B cell (primary cell): ENCODE measurements at places on chromosomes 1 and 21. TPM values are rescaled to one million over a fixed set of nuclear protein-coding genes. Genes with fewer than 3 reads are reported as not detected.

DNA sequence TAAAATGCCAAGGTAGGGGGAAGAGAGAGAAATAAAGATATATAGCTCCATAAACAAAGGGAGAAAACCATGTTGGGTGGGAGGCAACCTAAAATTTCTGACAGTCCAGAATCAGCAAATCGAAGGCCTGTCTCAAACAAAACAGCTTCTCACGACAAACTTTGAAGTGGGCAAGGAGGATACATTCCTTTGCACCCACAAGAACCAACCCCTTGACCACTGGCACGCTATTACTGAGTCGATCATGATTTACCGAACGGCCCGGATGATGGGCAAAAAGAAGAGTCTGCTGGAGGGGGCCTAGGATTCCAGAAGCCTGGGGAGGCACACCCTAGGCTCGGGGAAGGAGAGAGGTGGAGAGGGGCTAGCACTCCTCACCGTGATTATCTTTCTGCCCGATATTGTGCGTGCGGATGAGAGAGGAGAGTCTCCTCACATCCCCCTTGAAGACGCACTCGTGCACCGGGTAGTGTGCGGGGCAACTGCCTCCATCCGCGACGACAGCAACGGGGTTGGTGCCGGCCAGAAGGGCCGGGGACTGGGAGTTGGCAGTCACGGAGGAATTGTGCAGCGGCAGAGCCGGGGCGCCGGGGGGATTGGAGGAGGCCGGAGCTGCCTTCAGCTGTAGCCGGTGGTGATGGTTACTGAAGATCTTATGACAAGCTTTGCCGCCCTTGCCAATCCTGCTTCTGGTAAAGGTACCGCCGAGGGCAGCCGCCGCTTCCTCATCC is 756 bp downstream of the ANKRD13C start:
- H3K27ac ChIP-seq, result peak overlapping the region; percentile 91
- H3K4me3 ChIP-seq, result peak overlapping the region; percentile 92
- H3K4me1 ChIP-seq, result peaks cover 20% of the 10 kb centered on the region
- H3K27me3 ChIP-seq, result no peaks in the 10 kb centered on the region

RGS7 gene
- polyA plus RNA-seq, result 0.92 and 1.8 TPM in 2 replicates

LINGO4 gene
- polyA plus RNA-seq, result not detected in 2 replicates

DNA sequence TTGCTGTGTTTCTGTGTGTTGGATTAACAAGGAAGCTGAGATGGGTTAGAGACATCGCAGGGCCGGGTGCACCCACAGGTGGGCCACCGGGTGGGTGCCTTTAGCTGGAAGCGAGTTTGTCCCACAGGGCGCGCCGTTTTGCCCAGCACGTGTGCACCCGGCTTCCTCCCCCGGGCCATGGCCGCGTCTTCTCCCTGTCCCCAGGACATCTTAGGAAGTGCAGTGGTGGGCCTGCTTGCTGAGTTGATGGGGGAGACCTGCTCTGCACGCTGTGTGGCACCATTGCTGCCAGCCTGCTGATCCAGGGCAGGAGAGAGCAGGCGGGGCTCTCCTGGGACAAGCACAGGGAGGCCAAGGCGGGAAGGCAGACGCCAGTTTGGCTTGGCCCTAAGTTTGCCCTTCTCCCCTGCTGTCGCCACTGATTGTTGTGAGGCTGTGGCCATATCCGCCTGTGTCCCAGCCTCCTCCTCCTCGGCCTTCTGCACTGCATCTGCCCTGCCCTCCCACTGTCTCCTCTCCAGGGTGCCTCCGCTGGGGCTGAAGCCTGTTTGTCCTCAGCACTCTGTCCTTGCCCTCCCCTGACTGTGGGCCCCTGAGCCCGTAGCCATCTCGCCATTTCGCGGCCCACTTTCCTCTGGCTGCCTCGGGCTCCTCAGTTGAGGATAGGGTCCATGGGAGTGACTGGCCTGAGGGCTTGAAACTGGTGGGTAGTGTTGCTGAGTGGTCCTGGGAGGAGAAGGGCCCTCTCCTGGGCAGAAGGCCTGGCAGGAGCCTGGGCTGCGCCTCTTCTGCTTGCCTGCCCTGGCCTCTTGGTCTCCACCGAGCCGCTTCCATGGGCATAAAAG is 47.6 kb downstream of the PKNOX1 start:
- no peak for DNase-seq
- H3K4me1 ChIP-seq, result no peaks in the 10 kb centered on the region
- no peaks in the 10 kb centered on the region for H3K27me3 ChIP-seq
- no peak overlapping the region for H3K27ac ChIP-seq
- peaks cover 42% of the 10 kb centered on the region for H3K36me3 ChIP-seq

GRCh38 chr1:869499-870244 is 54.1 kb upstream of the SAMD11 start:
- DNase-seq, result peak; percentile 88
- H3K36me3 ChIP-seq, result no peaks in the 10 kb centered on the region
- peaks cover 29% of the 10 kb centered on the region for H3K4me1 ChIP-seq
- H3K4me3 ChIP-seq, result peak overlapping the region; percentile 52
- no peak overlapping the region for H3K27ac ChIP-seq

PRAMEF11 gene
- not detected in 2 replicates for polyA plus RNA-seq

ZBTB8B gene
- polyA plus RNA-seq, result not detected in 2 replicates

- DNase-seq, result no peak
- H3K27me3 ChIP-seq, result no peaks in the 10 kb centered on the region
- no peak overlapping the region for H3K4me3 ChIP-seq
- no peaks in the 10 kb centered on the region for H3K36me3 ChIP-seq
- no peak overlapping the region for H3K27ac ChIP-seq
- peaks cover 11% of the 10 kb centered on the region for H3K4me1 ChIP-seq
These were observed 3.6 kb upstream of the GPR61 start for GRCh38 chr1:109535971-109536491.

GRCh38 chr1:11984121-11984520 is 3.9 kb downstream of the MFN2 start:
- DNase-seq, result no peak
- no peak overlapping the region for H3K4me3 ChIP-seq
- H3K27ac ChIP-seq, result no peak overlapping the region
- H3K4me1 ChIP-seq, result peaks cover 12% of the 10 kb centered on the region

GRCh38 chr1:84573967-84574842 is at the start of gene CTBS:
Gene CTBS, minus strand, starts transcription at chr1:84574440. Its CDS starts 25 bp downstream, at chr1:84574415.
- peak within 1 kb of the TSS; percentile 92 for H3K4me3 ChIP-seq
- H3K27me3 ChIP-seq, result no peaks in the 10 kb centered on the region
- peak within 1 kb of the TSS; percentile 96 for H3K27ac ChIP-seq
- peak; percentile 93 for DNase-seq
- peaks cover 10% of the 10 kb centered on the region for H3K36me3 ChIP-seq
- H3K4me1 ChIP-seq, result peaks cover 26% of the 10 kb centered on the region

- H3K27ac ChIP-seq, result peak overlapping the region; percentile 32
- peaks cover 10% of the 10 kb centered on the region for H3K4me1 ChIP-seq
- no peaks in the 10 kb centered on the region for H3K36me3 ChIP-seq
- no peaks in the 10 kb centered on the region for H3K27me3 ChIP-seq
- peak; percentile 35 for DNase-seq
These were observed 49.3 kb upstream of the RABGAP1L start for GRCh38 chr1:174110053-174110452.

- no peak overlapping the region for H3K4me3 ChIP-seq
- H3K36me3 ChIP-seq, result no peaks in the 10 kb centered on the region
- no peaks in the 10 kb centered on the region for H3K4me1 ChIP-seq
- no peak overlapping the region for H3K27ac ChIP-seq
- DNase-seq, result no peak
- no peaks in the 10 kb centered on the region for H3K27me3 ChIP-seq
These were observed 407.9 kb upstream of the PKN2 start for GRCh38 chr1:88276163-88276562.

- H3K27ac ChIP-seq, result no peak overlapping the region
- DNase-seq, result no peak
- H3K4me3 ChIP-seq, result no peak overlapping the region
- no peaks in the 10 kb centered on the region for H3K4me1 ChIP-seq
These were observed 34.5 kb upstream of the TDRD10 start for GRCh38 chr1:154467434-154468102.

DNA sequence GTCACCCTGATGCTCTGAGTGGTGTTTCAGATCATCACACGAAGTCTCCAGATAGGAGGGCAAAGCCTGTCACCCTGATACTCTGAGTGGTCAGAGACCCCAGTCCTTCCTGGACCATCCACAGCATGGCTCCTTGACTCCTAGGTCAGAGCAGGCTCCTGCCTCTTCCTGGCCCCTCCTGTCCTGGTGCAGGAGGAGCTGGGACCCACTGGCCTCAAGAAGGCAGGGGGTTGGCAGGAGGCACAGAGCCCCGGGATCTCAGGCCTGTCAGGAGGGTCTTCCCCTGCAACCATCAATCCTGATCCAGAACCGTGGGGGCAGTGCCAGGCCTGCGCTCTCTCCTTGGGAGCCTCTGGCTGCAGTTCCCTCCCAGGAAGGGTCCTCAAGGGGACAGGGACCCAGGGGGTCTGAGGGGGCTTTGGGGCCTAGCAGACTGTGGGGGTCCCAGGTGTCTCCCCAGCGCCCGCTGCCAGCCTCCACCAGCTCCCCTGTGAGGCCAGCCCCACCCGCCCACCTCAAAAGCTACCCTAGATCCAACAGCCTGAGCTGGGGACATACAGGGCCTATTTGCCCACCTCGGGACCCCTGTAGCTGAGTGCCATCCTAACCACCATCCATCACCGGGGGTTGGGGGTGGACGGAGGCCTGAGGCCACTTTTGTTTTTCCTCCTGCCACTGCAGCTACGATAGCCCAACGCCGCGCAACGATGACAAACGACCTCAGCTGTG is 27.5 kb downstream of the COL6A1 start:
- no peaks in the 10 kb centered on the region for H3K36me3 ChIP-seq
- H3K4me3 ChIP-seq, result no peak overlapping the region
- no peaks in the 10 kb centered on the region for H3K4me1 ChIP-seq
- DNase-seq, result no peak

GRCh38 chr21:37829447-37829846 is 86.8 kb downstream of the KCNJ6 start:
- DNase-seq, result no peak
- H3K27me3 ChIP-seq, result no peaks in the 10 kb centered on the region
- no peaks in the 10 kb centered on the region for H3K36me3 ChIP-seq
- H3K4me3 ChIP-seq, result no peak overlapping the region
- no peaks in the 10 kb centered on the region for H3K4me1 ChIP-seq

- H3K27me3 ChIP-seq, result peaks cover 27% of the 10 kb centered on the region
- H3K27ac ChIP-seq, result no peak overlapping the region
- H3K4me1 ChIP-seq, result peaks cover 63% of the 10 kb centered on the region
- DNase-seq, result no peak
These were observed 2.1 kb downstream of the KCNN3 start for GRCh38 chr1:154867841-154868605.

DNA sequence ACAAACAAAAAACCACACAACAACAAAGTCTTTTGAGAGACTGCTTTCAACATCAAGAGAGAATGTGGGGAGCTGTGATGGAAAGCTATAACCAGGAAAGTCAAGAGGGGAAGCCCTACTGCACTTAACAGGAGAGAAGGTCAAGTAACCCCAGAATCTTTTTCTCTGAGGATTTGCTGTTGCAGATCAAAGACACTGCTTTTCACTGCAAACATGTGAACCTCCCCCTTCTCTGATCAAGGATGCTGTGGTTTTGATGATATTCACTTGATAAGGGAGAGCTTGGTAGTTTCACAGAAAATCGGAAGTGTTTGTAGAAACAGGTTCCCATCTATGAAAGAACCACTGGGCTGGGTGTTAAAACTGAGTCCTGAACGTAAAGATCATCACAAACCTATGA is 4.8 kb downstream of the ETV3 start:
- H3K4me3 ChIP-seq, result no peak overlapping the region
- H3K4me1 ChIP-seq, result peaks cover 15% of the 10 kb centered on the region
- DNase-seq, result no peak
- H3K27ac ChIP-seq, result no peak overlapping the region
- peaks cover 57% of the 10 kb centered on the region for H3K36me3 ChIP-seq
- no peaks in the 10 kb centered on the region for H3K27me3 ChIP-seq

DNA sequence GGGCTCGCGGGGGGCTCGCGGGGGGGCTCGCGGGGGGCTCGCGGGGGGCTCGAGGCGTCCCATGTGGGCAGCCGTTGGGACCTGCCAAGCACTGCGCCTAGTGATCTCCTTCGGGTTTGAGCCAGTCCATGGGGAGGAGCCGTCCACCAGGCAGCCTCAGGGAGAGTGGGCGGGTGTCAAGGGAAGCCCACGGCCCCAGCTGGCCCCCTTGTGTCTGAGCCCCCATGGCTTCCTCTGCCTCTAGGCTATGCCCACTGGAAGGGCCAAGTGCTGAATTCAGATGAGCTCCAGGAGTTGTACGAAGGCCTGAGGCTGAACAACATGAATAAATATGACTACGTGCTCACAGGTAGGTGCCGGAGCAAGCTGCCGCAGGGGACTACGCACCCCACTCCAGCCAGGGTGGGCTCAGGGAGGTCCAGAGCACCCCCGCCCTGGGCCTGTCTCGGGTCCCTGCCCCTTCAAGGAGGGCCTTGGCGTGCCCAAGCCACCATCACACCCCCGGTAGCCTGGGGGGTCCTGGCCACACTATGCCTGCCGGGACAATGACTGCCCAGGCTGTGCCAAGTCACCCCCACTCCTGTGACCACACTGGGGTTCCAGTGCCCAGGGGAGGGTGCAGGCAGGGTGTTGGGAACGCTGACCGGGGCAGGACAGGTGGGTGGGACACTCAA is 22.6 kb downstream of the PDXK start:
- no peak for DNase-seq
- peaks cover 13% of the 10 kb centered on the region for H3K36me3 ChIP-seq
- H3K4me3 ChIP-seq, result no peak overlapping the region

GRCh38 chr1:150661156-150661555 is 31.7 kb upstream of the ENSA start:
- peaks cover 6% of the 10 kb centered on the region for H3K36me3 ChIP-seq
- H3K4me1 ChIP-seq, result no peaks in the 10 kb centered on the region
- H3K4me3 ChIP-seq, result no peak overlapping the region
- no peak overlapping the region for H3K27ac ChIP-seq

DNA sequence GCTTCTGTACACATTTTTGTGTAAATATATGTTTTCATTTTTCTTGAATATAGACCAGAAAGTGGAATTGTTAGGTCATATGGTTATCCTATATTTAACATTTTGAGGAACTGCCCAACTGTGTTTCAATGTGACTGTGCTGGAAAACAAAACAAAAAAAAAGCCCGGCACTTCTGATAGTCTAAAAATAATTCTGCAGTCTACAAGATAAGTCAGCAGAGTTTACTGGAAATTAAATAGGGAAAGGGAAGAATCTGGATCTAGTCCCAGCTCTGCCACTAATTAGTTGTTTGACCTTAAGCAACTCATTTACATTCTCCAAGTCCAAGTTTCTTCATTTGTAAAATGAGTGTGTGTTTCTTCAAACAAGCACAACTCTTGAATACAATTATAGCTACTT is 869.1 kb upstream of the B3GALT2 start:
- H3K4me1 ChIP-seq, result no peaks in the 10 kb centered on the region
- no peak overlapping the region for H3K27ac ChIP-seq
- no peak overlapping the region for H3K4me3 ChIP-seq
- H3K27me3 ChIP-seq, result no peaks in the 10 kb centered on the region
- DNase-seq, result no peak
- H3K36me3 ChIP-seq, result no peaks in the 10 kb centered on the region

GRCh38 chr1:192158181-192158580 is at the start of gene RGS18:
Gene RGS18, plus strand, starts transcription at chr1:192158462. Its CDS starts 176 bp downstream, at chr1:192158638.
- no peaks in the 10 kb centered on the region for H3K4me1 ChIP-seq
- H3K36me3 ChIP-seq, result no peaks in the 10 kb centered on the region
- peak within 1 kb of the TSS; percentile 65 for H3K4me3 ChIP-seq
- H3K27me3 ChIP-seq, result no peaks in the 10 kb centered on the region

GRCh38 chr1:162740755-162741154 is 49.7 kb upstream of the HSD17B7 start:
- H3K27ac ChIP-seq, result no peak overlapping the region
- H3K4me3 ChIP-seq, result no peak overlapping the region
- H3K27me3 ChIP-seq, result no peaks in the 10 kb centered on the region
- H3K36me3 ChIP-seq, result no peaks in the 10 kb centered on the region

PGBD5 gene
- polyA plus RNA-seq, result 0.07 TPM in 1 of 2 replicates, not detected in the other

GRCh38 chr1:192524223-192524622 is 51.4 kb upstream of the RGS1 start:
- peaks cover 4% of the 10 kb centered on the region for H3K4me1 ChIP-seq
- peaks cover 3% of the 10 kb centered on the region for H3K27me3 ChIP-seq
- no peak for DNase-seq
- H3K27ac ChIP-seq, result no peak overlapping the region
- H3K36me3 ChIP-seq, result no peaks in the 10 kb centered on the region
- no peak overlapping the region for H3K4me3 ChIP-seq

CAMK2N1 gene
- 0.49 and 0.74 TPM in 2 replicates for polyA plus RNA-seq
